Upper lobe of right lung (tissue), 1 donor: ENCODE measurements at places on chromosomes 3 and 15.

- no peak for DNase-seq
Measured at GRCh38 chr3:64494526-64494925, 193.3 kb downstream of the ADAMTS9 start.

DNA sequence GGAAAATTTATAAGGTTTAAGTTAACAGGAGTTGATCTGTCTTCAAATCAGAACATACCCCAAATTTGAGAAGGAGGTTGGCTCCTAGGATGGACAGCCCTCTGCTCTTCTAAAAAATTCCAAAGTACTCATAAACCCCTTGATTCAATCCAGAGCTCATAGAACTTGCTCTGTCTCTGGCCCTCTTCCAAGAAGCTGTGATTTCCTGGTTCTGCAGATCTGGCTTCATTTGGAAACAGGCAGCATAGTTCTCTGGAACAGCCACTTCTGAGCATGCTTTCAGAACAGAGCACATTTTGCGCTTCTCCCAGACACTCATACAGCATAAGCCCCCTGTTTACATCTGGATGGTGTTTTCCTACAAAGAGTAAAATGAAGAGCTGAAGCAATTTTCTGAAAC lies 96.7 kb downstream of the KBTBD8 start:
- no peak for DNase-seq

DNA sequence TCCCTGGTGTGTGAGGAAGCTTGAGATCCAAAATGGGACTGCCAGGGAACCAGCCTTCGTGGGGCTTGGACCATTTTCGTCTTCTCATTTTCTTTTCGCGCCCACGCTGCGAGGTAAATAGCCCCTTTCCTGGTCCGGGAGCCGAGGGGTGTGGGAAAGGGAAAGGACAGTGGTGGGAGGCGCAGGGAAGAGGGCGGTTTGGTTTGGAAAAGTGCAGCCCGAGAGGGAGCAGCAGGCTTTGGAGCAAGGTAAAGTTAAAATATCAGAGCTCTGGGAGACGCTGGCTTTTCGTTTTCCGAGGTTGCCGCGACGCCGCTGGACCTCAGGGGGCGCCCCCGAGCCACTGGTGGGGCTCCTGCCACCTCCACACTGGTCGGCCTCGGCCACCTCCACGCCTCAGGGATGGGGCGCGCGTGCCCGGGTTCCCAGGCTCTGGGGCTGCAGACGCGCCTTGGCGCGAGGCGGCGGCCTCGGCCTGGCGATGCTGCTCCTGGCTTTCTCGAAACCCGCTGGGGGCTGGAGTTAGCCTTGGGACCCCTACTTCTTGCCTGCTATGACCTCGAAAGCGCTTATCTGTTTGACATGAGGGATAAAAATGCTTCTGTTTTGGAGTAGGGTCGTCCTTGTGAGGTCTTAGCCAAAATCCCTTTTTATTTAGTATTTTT lies 3.2 kb downstream of the PTPRG start:
- DNase-seq: peak; percentile 90

- no peak for DNase-seq
Measured at GRCh38 chr3:194872669-194872977, 186.9 kb downstream of the FAM43A start.

DNA sequence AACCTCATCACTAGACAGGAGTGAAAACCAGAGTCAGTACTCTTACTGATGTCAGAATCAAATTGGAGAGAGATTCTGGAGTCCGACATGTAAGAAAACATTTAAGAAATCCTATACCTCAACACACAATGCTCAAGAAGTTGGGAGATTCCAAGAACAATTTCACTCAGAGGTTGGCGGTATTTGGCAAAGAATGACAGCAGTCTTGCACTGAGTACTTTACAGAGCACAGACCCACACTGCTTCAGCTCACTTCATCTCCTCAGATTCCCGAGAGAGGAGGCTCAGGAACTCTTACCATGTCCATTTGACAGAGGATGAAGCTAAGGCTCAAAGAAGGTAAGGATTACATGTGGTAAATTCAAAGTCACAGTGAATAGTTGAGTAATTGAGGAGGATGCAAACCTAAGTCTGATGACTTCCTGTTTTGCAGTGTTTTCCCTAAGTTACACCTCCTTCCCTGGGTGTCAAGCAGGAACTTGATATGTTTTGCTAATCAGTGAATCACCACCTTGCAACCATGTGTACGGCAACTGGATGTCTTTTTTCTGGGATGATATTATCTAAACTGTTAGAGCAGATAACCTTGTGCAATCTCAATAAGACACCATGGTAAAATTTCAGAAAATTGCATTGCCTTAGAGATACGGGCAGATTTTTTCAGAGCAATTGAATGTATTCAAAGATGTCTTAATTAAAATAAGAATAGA lies 61.3 kb upstream of the MME start:
- no peak for DNase-seq

DNA sequence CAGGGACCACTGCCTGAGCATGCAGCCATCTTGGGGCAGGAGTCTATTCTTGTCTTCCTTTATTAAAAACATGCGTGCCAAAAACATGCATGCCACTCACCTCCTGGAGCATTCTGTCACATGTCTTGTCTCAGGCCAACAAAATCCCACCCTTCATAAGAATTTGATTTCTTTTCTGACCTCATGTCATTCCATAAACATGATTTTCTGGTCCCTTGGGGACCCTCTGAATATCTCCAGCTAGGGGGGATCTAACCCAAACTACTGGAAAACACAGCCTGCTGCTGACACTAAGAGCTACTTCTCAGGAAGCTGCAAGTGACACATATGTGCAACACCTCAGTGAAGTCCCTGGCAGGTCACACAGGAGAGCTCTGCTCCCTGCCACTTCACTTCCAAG lies 26.8 kb upstream of the NOX5 start:
- DNase-seq: no peak

DNA sequence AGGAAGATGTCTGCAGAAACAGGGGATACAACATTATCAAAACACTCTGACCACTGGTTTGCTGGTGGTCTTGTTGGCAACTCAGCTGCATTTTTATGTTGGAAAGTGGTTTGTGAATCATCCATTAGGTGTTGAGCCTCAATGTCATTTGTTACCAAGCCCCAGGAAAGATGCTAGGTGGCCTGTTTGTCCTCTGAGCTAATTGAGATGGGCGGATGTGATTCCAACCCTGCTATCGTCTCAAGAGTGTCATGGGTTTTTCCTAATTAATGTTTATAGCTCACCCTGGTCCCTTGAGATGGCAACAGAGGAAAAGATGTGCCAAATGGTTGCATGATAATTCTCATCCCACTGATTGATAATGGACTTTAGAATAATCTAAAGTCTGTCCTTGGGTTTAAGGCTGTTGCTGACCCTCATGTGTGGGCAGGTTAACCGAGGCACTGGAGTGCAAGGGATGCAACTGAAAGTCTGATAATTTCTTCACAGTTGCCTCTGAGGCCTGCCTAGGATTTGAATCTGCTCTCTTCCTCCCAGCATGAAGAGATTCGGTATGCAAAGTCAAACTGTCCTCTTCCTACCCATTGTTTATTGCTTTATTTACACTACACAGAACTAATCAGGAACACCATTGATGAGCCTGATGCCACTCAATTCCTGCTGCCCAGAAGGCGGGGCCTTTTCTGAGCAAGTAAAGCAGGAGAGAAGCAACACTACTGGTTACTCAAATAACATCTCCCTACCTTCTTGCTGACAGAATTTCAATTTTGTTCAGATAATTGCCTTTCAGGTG lies 166.2 kb upstream of the TBC1D5 start:
- DNase-seq: no peak

DNA sequence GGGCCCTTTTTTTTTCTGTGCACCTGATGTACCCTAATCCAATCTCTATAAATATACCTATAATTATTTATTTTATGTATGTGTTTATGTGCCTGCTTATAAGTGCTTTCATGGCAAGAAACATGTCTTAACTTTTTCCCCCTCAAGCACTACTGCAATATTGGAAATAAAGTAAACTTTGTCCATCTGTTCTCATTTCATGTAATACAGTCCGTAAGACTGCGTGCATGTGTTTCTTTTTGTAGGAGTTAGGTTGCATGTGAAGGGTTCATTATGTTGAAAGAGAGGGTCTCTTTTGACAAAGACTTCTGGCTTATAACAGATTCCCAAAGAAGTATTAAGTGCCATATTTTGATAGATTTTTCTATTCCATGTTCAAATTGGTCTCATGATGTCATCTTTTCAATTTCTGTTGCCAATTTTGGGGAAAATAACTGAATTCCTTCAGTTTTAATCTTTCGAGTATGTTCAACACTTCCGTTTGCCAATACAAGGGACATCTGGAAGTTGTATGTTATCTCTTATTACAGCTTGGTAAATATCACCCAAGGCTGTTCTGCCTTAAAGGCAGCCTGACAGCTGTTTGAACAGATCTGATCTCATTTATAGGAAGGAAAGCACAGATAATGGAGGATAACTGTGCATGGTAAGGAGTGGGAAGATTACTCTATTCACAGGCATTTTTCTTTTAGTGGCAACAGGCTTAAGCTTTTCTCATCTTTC lies 273.1 kb upstream of the SGO1 start:
- DNase-seq: no peak

DNA sequence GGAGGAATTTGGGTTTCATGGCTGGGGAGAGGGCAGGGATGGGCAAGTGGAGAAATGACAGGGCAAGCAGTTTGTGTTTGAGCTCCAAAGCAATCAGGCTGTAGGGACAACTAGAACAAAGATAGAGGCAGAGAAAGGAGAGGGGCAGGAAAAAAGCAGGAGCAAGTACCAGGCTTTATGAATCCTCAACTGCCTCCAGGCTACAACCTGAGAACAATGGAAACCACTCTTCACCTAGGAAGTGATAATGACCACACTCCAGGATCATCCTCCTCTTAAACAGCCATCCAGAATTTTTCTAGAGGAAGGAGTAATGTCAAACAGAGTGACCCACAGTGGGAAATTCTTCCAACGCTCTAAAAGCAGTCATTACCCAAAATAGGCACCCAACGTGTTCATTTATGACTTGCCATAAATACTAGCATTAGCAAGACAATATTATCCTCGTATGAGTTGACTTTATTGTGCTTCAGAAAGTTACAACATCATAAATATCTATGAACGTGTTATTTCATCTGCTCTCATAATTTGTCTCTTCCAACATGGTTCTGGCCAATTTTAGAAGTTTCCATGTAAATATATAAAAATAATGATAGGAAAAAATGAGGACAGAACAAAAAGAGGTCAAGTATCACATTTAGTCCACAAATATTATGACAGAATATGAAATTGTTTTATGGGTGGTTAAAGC lies 50.5 kb downstream of the TNFAIP8L3 start:
- no peak for DNase-seq

GRCh38 chr3:32685543-32686185 lies 676 bp downstream of the CNOT10 start:
- no peak for DNase-seq

DNA sequence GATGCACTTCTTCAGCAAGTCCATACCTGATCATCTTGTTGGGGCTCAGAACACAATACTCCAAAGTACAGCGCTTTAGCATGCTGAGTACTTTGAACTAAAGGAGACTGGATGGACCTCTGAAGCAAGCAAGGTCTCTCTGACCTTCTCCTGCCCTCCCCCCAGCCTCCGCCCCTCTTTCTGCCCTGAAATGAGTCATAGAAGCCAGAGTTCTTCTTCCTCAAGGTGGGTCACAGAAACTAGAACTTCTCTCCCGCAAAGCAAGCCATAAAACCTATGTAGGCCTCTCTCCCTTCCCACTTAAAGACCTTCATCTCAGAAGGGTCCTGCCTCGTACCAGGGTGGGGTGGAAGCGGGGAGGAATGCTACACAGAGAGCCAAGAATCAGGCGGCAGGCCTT lies 230.5 kb upstream of the PROK2 start:
- DNase-seq: no peak

GRCh38 chr15:51982013-51982769 lies 10.6 kb upstream of the LEO1 start:
- no peak for DNase-seq

DNA sequence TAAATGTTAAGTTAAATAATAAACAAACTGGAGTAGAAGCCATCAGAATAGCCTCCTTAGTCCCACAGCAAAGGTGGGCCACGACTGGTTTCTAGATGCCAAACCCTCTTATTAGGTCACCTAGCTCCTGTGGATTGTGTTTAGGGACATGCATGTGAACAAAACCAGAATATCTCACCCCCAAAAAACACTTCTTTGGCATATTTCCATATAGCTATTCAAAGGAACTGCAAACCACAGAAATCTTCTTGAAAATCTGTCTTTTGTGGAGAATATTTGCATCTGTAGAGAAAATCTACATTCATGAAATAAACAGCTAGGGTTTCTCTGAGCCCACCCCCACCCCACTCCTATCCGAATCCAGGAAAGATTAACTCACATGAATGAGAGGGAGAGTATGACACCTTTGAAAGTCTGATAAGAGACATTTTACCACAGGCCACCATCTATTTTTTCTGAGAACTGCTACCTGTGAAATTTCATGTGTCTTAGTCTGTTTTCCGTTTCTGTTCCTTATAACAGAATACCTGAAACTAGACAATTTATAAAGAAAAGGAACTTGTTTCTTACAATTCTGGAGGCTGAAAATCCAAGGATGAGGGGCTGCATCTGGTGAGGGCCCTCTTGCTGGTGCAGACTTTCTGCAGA lies 159.4 kb downstream of the NEK10 start:
- no peak for DNase-seq

DNA sequence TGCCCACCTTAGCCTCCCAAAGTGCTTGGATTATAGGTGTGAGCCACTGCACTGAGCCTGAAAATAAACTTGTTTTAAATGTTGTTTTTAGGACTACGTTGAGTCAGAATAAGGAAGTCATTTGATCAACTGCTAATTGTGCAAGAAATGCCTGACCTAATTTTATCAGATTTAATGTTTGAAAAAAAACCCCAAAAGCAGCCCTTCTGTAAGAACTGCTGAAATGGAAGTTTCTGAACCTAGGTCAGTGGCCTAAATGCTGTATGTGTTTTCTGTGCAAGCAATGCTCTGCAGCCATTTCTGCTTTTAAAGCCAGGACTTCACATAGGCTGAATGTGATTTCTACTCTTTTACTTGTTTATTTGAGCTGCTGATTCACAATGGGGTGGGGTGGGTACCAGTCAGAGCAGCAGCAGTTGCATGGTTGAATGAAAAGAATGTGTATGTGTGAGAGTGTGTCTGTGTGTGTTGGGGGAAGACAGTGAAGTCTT lies 6.6 kb downstream of the GPX1 start:
- no peak for DNase-seq

DNA sequence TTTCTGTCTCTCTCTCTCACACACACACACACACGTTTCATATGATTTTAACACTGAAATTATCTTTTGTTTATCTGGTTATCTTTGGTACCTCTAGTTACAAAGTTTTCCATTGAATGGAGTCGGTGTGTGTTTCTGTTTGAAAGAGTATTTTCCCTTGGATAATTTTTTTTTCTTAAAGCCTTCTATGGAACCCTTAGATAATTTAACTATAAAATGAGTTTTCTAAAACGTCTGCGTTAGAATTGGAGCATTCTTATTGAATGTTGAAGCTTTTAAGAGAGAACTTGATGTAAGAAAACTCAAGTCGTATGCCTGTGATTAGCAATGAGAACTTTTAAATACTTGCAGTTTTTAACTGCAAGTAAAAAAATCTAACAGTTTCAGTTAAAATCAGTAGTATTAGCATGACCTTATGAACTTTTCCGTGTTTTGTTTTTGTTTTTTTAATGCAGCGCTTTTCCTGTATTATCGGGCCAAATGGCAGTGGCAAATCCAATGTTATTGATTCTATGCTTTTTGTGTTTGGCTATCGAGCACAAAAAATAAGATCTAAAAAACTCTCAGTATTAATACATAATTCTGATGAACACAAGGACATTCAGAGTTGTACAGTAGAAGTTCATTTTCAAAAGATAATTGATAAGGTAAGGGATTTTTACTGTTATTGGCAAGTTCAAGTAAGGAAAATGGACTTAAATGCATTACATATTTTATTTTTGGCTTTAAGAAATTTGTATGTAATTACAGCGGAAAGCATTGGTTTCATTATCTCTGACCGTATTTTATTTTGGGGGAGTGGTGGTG lies 3.0 kb downstream of the SMC4 start:
- DNase-seq: no peak

GRCh38 chr3:32387512-32387911 lies 4.1 kb upstream of the CMTM7 start:
- DNase-seq: no peak
